ENCODE measurements at places on chromosomes 6 and 20.

DNA sequence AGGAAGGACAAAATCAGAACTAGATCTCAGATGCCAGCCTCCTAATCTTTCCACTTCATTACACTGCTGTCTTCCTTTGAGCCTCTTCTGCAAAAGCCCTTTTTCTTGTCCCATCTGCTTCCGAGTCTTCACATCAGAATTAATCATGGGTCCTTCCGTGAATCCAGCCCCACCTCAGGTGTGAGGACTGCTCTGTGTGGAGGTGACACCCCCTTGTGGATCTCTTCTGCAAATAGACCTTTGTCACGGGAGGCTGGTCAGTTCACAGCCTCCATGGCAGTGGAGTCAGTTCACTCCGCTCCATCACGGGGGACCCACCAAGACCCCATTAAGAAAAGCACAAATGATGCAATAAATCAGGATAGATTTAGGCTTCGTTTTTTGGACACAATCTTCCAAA lies 171.1 kb downstream of the ADAT2 start:
- DNase-seq: no peak

GRCh38 chr6:106667022-106667402 lies 37.6 kb downstream of the QRSL1 start:
- DNase-seq: no peak

DNA sequence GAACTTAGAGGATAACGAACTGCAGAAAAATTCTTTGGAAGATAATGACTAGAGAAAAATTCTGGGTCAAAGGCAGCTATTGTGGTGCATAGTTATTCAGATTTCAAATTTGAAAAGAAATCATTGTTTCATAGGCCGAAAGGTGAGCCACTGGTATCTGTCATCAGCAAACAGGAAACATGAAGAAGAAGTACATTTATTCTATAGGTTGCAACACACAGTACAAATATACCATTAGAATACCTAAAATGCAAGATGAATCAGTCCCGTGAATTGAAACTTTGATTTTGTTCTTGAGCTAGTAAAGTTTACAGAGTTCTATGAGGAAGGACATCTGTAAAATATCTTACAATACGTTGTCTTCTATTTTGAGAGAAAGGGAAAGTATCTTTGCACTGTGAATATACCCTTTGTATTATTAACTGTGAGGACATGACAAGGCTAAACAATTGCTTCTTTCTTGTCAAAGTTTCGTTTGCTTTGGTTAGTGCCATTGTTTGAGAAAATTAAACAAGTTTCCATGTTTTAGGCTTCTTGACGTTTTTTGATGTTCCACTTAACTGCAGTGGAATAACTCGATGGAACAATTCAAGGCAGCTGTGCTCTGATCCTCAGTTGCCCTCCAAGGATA lies 84.7 kb downstream of the HDGFL1 start:
- DNase-seq: no peak

- DNase-seq: no peak
These were observed 341.2 kb downstream of the CDKAL1 start for GRCh38 chr6:20875369-20875963.

DNA sequence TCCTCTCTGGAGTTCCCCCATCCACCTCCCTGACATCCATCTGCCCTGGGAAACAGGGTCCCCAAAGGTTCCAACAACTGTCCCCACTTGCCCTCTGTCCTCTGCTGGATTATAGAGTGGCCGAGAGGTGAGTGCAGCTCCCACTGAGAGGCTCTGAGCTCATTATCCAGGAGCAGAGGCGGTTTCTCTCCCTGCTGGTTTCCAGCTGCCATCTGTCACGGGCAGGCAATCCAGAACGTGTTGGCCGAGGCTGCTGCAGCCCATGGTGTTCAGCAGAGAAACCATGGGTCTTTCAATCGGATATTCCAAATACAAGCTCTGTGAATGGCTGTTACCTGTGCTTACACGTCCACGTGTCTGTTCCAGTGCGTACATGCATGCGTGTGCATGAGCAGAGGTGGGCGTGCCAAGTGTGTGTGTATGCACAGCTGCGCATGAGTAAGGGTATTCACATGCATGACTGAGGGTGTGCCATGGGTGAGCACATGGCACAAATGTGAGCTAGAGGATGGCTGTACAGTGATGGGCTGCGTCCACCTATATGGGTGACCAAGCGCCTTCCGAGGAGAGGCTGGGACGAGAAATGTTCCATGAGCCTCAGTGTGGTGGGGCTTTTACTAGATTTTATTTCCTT lies 183.7 kb upstream of the PMEPA1 start:
- DNase-seq: no peak

GRCh38 chr6:139713424-139713823 lies 339.0 kb upstream of the CITED2 start:
- DNase-seq: no peak

DNA sequence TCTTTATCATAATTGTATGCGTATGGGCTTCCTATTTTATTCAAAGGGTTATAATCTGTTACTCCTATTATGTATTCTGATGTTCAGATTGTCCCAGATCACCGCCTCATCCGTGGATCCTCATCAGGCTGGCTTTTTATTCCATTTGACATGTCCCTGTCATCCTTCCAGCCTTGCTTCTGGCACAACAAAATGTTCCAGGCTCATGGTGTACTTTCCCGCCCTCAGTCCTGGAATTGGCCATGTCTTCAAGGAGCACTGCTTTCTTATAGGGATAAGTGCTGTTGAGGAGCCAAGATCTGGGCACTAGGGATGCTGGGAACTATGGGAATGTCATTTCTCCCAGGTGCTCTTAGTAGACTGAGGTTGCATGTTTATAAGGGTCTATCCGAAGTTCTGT lies 207.8 kb downstream of the JARID2 start:
- no peak for DNase-seq
